ENCODE measurements at places on chromosomes 4 and X.
A peak's percentile ranks its signal among the peaks of the same experiment; 100 is the strongest.

GRCh38 chr4:120672558-120673147 lies 249.9 kb downstream of the PRDM5 start:
- ATAC-seq, result no peak

GRCh38 chrX:7606039-7606652 lies 236.8 kb upstream of the VCX start:
- ATAC-seq, result no peak

- ATAC-seq, result peak; percentile 20
Measured at GRCh38 chr4:153154007-153154975, 50.0 kb upstream of the TRIM2 start.

GRCh38 chrX:86946569-86946968 lies 571.0 kb upstream of the KLHL4 start:
- no peak for ATAC-seq

- ATAC-seq, result peak; percentile 1
Measured at GRCh38 chr4:107718351-107718965, 1.6 kb downstream of the PAPSS1 start.

- no peak for ATAC-seq
Measured at GRCh38 chr4:172758586-172759340, 409.8 kb upstream of the GALNT7 start.

DNA sequence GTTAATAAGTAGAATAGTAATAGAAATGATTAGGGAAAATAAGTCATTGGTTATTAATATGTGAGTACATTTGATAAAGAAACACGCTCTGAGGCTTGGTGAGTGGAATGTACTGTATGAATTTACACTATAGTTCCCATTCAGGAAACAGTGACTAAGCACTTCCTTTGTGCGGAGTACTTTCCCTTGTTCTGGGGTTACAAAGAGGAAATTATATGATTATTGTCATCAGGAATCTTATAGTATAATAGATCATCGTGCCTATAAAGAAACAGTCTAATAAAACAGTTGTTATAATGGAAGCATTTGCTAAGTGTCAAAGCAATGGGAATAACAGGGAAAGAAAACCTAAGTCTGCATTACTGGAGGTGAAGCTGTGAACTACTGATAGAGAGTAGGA lies 138.0 kb downstream of the RPA4 start:
- ATAC-seq, result no peak

DNA sequence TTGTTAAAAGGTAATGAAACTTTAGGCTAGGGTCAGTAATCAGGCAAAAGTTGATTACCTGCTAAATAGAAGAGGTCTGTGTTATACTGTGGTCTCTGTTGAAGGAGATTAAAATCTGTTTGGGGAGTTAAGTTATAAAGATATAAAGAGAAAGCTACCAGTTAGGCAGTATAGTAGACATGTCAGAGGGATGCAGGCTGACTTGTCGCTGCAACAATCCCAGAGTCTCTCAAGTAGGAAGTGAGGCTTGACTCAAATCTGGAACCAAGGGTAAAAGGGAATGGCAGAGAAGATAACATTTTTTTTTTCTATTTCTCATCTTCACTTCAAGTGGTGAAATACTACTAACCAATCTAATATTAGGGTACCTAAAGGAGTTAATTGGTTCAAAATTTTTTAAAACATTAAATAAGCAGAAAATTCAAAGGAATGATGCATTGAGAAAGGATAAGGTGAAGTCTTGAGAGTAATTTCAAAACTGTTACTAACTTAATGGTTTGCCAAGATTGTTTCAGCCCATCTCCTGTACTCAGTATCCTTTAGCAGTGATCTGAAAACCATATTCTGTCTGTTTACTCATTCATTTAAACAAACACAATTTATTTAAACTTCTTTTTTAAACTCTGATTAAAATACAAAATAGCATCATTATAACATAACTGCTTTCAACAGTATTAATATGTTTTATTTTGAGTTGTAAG lies 12.8 kb downstream of the HERC3 start:
- peak; percentile 83 for ATAC-seq

- ATAC-seq, result peak; percentile 58
Measured at GRCh38 chrX:102651242-102652011, at the start of gene GPRASP1. Gene GPRASP1 (plus strand): TSS chrX:102651483. CDS start chrX:102653914, 2,431 bp downstream.

Measured in activated T-helper 17 cell treated with anti-CD3 and anti-CD28 coated beads, Interleukin-2, amount 50 U/mL, for 72 hours (primary cell).